ENCODE measurements at places on chromosomes 7 and 10. TPM values are rescaled to one million over a fixed set of nuclear protein-coding genes. Genes with fewer than 3 reads are reported as not detected.

Gene H2AZ2
- 136 TPM for total RNA-seq

Gene TAF6
- total RNA-seq, result 65.5 TPM

Gene MYL10
- not detected for total RNA-seq

Gene EPHB6
- total RNA-seq, result 8.8 TPM

Gene PSD
- total RNA-seq, result 20.2 TPM

Gene STEAP2
- 37.7 TPM for total RNA-seq

Gene NPFFR1
- not detected for total RNA-seq

Gene HHEX
- total RNA-seq, result 8.7 TPM

Gene FASTK
- 108 TPM for total RNA-seq

Gene GAD2
- not detected for total RNA-seq

Gene RNF32
- 7.7 TPM for total RNA-seq

Gene NRCAM
- 0.50 TPM for total RNA-seq

Gene CUL2
- 28.9 TPM for total RNA-seq

Gene PHYHIPL
- total RNA-seq, result not detected

Gene PTN
- 35.4 TPM for total RNA-seq

Gene GPAM
- 13.5 TPM for total RNA-seq

Gene FAM25C
- total RNA-seq, result not detected

Gene PNLIPRP2
- total RNA-seq, result not detected

Gene MYO1G
- total RNA-seq, result under 0.01 TPM

Measured in smooth muscle cell of trachea (primary cell).